ENCODE measurements at places on chromosomes 6 and 20.

- DNase-seq: no peak
These were observed 44.5 kb downstream of the ATG5 start for GRCh38 chr6:106281088-106281487.

DNA sequence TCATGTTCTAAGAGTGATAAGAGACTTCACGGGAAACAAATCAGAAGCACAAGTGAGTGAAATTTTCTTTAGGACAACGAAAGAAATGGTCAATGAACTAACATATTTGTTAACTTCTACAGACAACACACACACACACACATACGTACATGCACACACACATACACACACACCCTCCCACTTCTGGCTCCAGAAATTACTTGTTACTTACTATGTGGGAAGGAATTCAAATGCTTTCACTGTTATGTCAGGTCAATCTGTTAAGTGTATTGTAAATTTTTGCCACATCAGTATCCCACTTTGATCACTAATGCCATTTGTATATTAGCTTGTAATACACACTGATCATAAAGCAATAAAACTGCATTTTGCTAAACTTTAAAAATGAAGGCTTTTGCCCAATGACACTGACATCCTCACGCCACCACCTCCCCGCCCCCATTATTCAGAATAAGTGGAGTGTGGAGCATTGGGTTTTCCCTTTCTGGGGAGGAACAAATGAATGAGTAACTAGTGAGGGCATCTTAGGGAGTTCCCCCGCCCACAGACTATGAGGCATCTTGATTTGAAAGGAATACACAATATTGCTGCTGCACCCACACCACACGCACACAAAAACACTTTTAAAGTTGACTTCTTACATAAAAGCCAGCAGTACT, 76.2 kb downstream of the ATXN1 start:
- peak; percentile 38 for DNase-seq

- DNase-seq: no peak
These were observed 37.7 kb downstream of the FOXO3 start for GRCh38 chr6:108598305-108598863.

DNA sequence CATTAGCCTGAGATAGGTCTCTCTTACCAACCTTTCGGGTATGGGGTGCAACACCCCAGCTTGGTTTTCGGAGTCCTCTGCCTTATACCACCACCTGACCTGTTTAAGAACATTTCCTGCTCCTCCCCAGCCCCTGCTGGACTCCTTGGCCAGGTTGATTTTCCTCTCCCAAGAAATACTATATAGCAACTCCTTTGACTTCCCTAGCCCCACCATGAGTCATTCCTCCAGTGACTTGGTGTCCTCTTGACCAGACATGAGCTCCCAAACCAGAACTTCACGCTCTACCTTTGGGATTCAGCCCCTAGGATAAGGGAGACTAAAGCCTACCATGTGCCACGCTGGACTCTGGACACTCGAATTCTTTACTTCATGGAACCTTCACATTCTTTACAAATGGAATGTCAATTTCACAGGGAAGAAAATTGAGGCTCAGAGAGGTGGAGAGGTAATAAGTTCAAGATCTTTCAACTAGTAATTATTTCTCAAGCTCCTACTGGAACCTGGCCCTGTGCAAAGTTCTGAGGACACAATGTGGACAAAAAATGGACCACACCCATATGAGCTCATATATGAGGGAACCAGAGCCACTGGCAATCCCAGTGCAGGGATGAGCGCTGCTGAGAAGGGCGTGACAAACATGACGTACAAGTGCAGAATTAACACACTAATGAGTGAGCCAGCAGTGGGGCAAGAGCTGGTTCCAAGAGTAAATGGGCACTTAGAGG, 48.2 kb downstream of the SIRPA start:
- DNase-seq: no peak

- no peak for DNase-seq
These were observed 332.4 kb downstream of the HACE1 start for GRCh38 chr6:104527311-104527710.

DNA sequence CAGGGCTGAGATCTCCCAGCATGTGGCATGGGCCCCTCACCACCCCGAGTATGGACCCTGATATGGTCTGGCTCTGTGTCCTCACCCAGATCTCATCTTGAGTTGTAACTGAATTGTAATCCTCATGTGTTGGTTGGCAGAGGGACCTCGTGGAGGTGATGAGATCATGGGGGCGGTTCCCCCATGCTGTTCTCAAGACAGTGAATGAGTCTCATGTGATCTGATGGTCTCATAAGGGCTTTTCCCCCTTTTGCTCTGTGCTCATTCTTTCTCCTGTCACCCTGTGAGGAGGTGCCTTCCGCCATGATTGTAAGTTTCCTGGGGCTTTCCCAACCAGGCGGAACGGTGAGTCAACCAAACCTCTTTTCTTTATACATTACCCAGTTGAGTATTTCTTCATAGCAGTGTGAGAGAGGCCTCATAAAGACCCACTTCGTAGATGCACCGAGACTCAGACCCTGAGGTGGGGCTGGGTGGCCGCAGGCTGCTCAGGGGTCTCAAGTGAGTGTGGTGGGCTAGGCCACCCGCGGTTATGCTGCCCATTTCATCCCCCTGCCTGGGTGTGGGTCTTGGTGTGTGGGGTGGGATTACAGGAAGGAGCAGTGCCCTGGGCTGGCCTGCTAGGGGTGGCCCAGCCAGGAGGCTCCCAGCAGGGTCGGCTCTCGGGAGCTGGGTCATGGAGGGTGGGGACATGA, 26.2 kb upstream of the GATA5 start:
- peak; percentile 34 for DNase-seq

GRCh38 chr6:40376113-40376650, 211.0 kb downstream of the LRFN2 start:
- DNase-seq: no peak

GRCh38 chr20:43686820-43687219, 19.9 kb downstream of the MYBL2 start:
- no peak for DNase-seq

DNA sequence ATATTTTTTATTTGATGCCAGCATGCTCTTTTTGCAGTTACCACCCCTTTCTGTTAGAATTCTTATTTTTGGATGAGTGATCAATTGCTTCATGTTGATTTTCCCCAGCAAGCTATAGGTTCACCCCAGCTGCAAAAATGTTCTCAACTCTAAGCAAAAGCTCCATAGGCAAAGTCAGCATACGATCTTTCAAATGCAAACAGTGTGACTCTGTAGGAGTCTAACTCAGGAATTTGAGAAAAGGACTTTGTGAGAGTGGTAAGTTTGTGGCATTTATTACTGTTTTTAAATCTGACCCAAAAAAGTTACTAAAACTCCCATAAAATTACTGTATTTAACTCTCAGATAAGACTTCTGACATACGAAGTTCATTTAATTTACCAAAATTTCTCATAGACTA, 134.9 kb upstream of the HSF2 start:
- no peak for DNase-seq

DNA sequence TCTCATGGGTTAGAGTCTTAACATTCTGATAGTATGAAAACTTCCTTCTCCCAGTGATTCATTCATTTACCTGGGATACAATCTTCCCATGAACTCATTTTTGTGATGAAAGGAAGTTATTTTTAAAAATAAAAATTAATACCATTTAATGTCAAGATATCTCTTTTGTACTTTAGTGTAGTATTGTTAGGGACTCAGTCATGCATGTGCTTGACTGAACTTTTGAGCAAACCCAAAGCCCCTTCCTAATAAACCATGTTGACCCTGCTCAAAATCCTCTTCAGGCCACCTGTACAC, 52.4 kb downstream of the RNF217 start:
- DNase-seq: no peak

DNA sequence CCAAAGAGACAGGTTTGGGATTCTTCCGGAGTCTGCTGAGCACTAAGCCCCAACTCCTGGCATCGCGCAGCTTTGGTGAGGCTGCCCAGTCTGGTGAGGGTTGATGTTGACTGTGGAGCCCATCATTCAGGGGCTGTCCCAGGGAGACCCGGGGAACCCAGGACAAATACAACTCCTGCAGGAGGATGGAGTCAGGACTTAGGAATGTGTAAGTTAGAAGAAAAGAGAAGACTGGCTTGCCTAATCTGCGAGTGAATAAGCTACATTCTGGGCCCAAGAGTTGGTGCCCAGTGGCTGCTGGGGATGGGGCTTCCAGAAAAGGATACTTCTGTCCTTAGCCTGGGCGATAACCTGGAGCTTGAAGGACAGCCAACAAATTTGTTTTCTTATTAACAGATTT, 47.9 kb downstream of the STK35 start:
- no peak for DNase-seq

- no peak for DNase-seq
These were observed 47.3 kb downstream of the SLC35D3 start for GRCh38 chr6:136969433-136969832.

DNA sequence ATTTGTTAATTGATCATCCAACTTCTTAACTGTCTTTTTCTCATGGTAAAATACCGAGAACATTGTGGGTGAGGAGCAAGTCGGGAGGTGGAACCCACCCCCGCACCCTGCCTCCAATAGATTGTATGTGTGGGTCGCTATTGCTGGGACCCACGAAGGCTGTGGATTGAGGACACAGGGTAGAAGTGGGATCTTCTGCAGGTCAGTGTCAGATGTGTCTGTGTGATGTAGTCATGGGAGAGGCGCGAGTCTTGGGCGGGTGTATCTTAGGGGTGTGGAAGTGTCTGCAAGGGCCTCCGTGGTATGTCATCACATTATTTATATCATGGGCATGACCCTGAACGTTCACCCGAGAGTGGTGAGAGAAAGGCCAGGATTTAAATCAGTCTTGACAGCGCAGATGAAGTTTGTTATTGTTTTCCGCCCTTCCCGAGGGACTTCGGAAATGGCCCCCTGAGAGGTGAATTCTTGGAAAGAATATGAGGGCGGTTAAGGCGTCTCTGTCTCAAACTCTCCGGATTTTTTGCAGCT, 472 bp upstream of the PAQR8 start:
- no peak for DNase-seq

GRCh38 chr6:95203153-95203754, 374.1 kb upstream of the MANEA start:
- DNase-seq: no peak

- no peak for DNase-seq
These were observed 129.2 kb downstream of the PDSS2 start for GRCh38 chr6:107330168-107330567.

GRCh38 chr6:14386263-14386662, 268.7 kb downstream of the CD83 start:
- no peak for DNase-seq

DNA sequence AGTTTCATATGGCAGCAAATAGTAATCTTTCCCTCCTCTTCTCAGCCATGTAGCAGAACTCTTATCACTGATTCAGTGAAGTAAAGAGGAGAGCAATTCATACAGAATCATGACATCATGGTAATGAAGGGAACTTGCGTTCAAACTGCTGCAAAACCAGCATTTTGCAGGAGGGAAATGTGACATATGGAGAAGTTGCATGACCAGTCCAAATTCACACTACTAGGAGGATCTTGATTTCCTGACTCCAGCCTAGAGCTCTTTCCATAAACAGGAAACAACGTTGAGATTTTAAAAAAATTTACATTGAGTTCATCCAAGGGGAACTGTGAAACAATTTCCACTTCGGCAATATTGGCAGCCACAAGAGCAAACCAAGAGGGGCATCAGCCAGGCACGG, 63.8 kb downstream of the MBOAT1 start:
- no peak for DNase-seq

- no peak for DNase-seq
These were observed 84.1 kb downstream of the PRDM1 start for GRCh38 chr6:106170030-106170791.

GRCh38 chr6:110590821-110591351, 114.5 kb upstream of the SLC22A16 start:
- no peak for DNase-seq

- peak; percentile 66 for DNase-seq
These were observed 693 bp downstream of the HLA-F start for GRCh38 chr6:29723666-29724588.

All from activated CD4-positive, alpha-beta T cell treated with anti-CD3 and anti-CD28 coated beads for 1 hour (primary cell).